ENCODE measurements at places on chromosomes 5 and 9. TPM values are rescaled to one million over a fixed set of nuclear protein-coding genes. Genes with fewer than 3 reads are reported as not detected.

FYB1 gene
- 11.1 TPM for total RNA-seq

PCDHGA7 gene
- 8.2 TPM for total RNA-seq

SEC24A gene
- total RNA-seq: 18.3 TPM

MYMK gene
- total RNA-seq: not detected

SHISAL2B gene
- not detected for total RNA-seq

QRFP gene
- not detected for total RNA-seq

EPB41L4A gene
- total RNA-seq: 9.6 TPM

SELENOP gene
- total RNA-seq: 306 TPM

MCC gene
- total RNA-seq: 13.0 TPM

PPIP5K2 gene
- total RNA-seq: 34.1 TPM

PROB1 gene
- 0.55 TPM for total RNA-seq

C5orf34 gene
- total RNA-seq: 2.1 TPM

STPG3 gene
- not detected for total RNA-seq
